ENCODE measurements at places on chromosomes 5 and 9. TPM values are rescaled to one million over a fixed set of nuclear protein-coding genes. Genes with fewer than 3 reads are reported as not detected.

GRCh38 chr9:96417661-96418082 is 498 bp downstream of the ZNF367 start:
- no peak for DNase-seq

Gene SLC9A3
- 34.9 TPM for polyA plus RNA-seq

DNA sequence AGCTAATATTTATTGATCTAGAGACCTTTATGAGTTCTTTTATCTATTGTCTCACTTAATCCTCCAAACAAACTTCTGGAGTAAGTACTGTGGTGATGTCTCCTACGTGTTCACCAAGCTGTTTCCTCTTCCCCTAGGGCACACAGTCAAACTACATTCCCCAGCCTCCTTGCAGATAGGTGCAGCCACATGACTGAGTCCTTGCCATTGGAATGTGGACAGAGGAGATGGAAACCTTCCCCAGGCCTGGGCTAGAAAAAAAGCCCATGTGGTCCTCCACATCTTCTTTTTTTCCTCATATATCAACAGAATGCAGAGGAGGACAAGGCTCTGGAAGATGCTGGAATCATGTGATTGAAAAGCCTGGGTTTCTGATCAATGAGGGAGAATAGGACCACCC is 88.0 kb downstream of the ANKRD55 start:
- no peak for DNase-seq

DNA sequence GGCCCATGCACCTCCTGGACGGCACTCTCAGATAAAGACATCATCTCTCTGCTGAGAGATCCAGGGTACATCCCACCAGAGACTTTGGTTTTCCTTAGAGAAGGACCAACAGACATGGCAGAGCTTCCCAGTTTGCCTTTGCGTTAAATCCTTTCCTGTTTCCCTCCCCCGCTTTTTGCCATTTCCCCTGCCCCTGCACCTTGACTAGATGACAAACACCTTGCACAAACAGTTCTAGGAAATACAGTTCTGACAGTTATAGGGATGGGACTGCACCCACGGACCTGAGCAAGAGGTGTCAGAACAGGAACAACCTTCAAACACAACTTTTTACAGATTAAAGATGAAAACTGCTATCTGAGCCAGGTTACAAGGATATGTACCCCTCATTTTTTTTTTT is 288.9 kb downstream of the MSX2 start:
- DNase-seq: no peak

GRCh38 chr5:74026310-74026709 is 400.3 kb downstream of the ARHGEF28 start:
- no peak for DNase-seq

- DNase-seq: no peak
Observed at GRCh38 chr9:115951977-115952376, 201.6 kb upstream of the PAPPA start.

Gene ANXA2R
- 1.2 TPM for polyA plus RNA-seq

GRCh38 chr5:157925786-157926671 is 67.1 kb upstream of the CLINT1 start:
- DNase-seq: no peak

GRCh38 chr5:137605411-137605810 is 106.3 kb upstream of the SPOCK1 start:
- no peak for DNase-seq

Gene BRINP1
- polyA plus RNA-seq: 7.0 TPM
